ENCODE measurements at places on chromosomes 4 and X.

- DNase-seq: no peak
Observed at GRCh38 chr4:15891312-15891711, 47.2 kb downstream of the FGFBP1 start.

DNA sequence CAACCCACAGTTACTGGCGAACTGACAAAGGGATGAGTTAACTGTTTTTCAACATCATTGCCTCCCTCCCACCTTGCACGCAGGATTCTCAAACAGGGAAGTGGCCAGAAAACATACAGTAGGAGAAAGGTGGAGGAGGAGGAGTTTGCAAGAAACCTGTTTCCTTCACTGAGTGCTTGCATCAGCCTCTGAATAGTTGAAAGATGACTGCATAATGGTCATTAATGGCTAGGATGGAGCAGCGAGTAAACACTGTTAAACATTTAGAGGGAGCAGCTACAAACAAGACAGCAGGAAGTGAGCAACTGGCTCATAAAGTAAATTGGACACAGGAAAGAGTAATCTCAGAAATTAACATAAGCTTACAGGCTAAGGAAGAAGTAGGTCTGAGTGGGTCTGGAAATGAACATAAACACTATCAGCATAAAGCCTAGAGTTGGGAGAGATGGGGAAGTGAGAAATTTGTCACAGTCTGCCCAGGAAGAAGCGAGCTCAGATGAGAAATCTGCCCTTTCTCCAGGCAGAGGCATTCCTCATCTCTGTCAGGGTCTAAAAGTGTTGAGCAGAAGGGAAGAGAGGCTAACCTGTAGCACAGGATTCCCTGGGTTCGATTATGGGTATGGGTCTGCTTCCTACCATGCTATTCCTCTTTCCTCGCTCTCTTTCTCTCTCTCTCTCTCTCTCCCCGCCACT lies 38.6 kb downstream of the TRPC5OS start:
- DNase-seq: no peak

DNA sequence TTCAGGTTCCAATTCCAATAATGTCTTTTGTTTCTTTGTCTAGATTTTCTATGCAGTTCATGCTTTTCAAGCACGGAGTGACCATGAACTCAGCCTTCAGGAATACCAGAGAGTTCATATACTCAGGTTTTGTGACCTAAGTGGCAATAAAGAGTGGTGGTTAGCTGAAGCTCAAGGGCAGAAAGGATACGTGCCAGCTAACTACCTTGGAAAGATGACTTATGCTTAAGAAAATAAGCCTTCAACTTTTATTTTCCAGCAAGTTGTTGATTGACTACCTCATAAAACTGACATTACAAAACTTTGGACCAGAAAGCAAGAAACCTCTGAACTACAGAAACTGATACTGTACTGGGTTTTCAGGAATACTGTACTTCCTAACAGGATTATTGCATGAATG lies 30.8 kb downstream of the INTS12 start:
- no peak for DNase-seq

- DNase-seq: no peak
Observed at GRCh38 chrX:53481093-53481492, 46.9 kb upstream of the HSD17B10 start.

DNA sequence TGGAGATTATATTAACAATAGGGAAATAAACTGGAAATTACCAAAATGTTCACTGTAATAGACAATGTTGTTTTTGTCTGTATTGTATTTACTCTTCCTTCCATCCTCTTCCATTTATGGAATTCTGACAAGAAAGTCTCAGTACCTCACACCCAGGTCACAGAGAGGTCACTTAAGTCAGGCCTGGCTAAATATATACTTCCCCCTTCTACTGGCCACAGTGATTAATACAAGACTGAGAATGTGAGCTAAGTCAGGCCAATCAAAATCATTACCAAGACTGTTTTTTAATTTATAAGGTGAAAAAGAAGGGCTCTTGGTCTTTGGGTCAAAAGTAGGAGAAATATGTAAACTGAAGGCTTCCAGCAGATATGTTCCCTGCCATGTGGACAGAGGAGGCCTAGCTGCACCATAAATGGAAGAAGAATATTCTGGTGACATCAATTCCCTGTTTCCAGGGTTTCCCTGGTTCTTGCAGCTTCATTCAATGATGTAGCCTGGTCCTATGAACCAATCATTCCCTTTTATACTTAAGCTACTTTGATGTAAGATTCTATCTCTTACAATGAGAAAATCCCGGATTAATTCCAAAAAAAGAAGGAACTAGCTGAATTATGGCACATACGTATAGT lies 64.3 kb downstream of the LRBA start:
- no peak for DNase-seq

DNA sequence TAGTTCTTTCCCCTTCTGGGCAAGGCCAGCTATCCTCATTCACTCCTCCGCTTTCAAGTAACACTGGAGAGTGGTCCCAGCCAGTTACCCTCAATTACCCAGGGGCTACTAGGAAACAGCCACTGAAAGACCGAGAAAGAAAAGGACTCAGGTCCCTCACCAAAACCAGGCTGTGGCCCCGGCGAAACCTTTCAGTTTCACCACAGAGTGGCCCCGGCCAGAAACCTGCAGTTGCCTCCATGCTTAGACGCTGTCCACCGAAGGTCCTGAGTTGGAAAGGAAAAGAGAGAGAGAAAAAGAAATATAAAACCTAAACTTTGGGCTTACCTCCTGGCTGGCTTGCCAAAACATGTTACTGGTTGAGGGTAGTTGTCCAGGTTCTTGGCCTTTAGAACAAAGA lies 5.0 kb upstream of the AREG start:
- DNase-seq: no peak

GRCh38 chr4:119690871-119691270 lies 62.3 kb upstream of the PDE5A start:
- no peak for DNase-seq

DNA sequence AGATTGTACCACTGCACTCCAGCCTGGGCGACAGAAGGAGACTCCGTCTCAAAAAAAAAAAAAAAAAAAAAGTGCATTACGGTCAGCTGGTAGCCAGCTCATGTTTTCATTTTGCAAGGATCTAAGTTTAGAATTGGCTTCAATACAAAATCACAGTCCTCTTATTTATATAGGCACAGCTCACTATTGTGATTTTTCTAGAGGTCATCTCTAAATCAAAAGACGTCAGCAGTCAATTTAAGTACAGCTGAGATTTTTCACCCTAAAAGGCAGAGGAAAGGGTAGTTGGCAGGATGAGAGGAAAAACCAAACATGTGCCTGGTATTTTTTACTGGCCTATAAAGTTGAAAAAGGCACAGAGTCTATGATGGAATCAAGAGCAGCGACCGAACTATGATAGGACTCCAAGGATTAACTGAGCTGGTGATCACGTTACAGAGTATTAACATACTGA lies 30.8 kb downstream of the ASB5 start:
- DNase-seq: no peak

All from D721Med (cell line).